Left renal pelvis (tissue), 4 donors: ENCODE measurements at places on chromosomes 2 and 18. TPM values are rescaled to one million over a fixed set of nuclear protein-coding genes. Genes with fewer than 3 reads are reported as not detected.

DNA sequence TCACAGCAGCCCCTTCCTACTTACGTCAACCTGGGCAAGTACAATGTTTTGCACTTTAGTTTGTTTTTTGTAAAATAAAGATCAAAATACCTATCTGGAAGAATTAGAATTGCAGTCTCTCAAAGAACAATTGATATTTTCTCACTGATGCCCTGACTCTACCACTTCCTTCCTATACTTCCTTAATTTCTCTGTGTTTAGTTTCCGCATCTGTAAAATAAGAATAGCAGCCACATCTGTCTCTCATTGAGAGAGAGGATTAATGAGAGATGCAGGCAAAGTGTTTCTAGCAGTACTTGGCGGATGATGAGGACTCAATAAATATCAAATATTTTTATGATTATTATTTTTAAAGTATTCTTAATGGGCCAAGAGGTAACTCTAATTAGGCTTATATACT, 122.6 kb upstream of the PIEZO2 start:
- DNase-seq = no peak

GRCh38 chr2:241410739-241411176, 54.7 kb downstream of the FARP2 start:
- DNase-seq = no peak

GRCh38 chr2:45860136-45861121, 209.0 kb downstream of the PRKCE start:
- DNase-seq = peak; percentile 35

DNA sequence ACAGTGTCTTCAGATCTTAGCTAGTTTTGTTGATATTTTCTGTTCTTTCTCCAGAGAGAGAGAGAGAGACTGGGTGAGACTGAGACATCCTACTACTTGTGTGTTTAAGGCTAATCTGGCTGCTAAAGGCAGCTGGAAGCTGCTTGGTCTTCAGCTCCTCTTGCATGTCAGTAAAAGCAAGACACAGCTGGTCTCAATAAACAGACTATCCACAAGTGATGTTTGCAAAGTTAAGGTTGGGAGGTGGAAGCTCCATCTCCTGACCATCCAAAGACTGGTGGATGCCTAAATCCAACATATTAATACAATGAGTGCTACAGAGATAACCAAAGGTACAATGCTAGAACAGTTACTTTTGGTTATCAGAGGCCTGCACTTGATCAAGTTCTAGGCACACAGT, 17.8 kb downstream of the ERFE start:
- DNase-seq = no peak

DNA sequence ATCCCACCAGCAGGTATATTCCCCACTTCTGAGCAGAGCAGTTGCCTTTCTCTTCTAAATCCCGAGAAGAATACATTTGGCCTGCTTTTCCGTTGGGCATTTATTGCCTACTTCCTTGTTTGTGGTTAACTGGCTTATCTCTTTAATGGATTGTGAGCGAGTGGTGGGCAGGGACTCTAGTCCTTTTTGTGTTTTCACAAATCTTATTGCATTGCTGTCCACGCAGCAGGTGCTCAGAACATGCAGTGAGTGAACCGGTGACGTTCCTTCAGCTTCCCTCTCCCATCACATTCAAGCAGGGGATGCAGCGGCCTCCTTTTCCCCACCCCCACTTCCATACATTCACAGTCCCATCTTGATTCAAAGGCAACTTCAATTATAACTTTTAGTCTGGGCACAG, 28.9 kb upstream of the GAREM2 start:
- DNase-seq = no peak

- no peak for DNase-seq
These were observed 50.0 kb upstream of the OTOF start for GRCh38 chr2:26527726-26528585.

- DNase-seq = no peak
These were observed 117.8 kb downstream of the ATL2 start for GRCh38 chr2:38259311-38259710.

DNA sequence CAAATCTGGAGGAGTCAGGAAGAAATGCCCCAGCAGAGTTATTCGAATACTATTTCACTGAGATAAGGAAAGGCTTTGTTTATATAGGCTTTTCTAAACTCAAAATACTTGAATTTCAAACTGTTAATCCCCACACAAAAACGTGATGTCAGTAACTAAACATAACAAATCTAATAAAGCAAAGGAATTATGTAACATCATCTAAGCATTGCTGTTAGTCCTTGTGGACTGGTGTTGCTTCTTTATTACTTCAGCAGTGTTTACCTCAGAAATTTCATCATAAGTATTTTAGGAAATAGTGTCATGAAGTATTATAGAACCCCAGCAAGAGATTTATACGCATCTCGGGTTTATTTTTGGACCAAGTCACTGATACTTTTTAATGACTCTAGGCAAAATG, 19.7 kb upstream of the SANBR start:
- no peak for DNase-seq

- DNase-seq = no peak
These were observed 132.0 kb upstream of the MYCN start for GRCh38 chr2:15808204-15808910.

- no peak for DNase-seq
These were observed 16.3 kb upstream of the RMND5A start for GRCh38 chr2:86703704-86704361.

DNA sequence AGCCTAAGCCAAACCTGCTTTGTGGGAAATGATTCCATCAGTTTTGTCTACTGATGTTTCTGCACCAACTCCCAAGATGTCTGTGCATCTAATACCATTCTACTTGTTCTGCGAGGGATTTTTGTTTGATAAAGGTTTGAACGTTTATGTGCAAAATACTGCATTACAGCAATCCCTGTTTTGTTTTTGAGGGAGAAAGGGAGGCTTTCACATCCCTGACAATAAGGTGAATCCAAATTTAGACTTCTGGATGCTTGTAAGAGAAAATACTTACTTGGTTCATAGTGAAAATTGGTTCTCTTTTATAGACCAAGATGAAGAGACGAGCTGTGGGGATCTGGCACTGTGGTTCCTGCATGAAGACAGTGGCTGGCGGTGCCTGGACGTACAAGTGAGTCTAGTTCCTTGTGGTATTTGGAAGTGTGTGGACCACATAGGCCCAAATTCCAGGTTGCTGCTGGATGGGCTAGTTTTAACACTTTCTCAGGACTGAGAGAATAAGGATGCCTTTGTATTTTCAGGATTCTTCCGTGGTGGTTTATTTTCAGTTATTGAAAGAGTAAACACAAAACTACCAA, 1.1 kb downstream of the RPL37A start:
- DNase-seq = no peak

- no peak for DNase-seq
These were observed 68.1 kb downstream of the OLA1 start for GRCh38 chr2:174180165-174180724.

DNA sequence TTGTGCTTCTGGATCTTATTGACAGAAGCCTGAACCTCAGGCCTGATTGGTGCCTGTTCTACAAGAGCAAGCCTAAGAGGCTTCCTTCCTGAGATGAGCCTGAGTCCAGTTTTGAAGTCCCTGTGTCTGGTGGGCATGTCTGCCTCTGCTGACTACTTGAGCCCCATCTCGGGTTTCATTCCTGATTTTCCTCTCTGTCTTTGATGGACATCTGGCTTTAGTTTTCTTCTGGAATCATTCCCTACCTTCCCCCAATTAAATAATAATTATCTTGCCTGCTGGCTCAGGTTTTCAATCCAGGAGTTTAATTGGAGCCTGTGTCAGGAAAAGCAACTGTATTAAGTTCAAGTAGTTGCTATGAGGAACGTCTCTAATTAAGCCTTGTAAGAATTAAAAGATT, 135.5 kb upstream of the MC4R start:
- DNase-seq = no peak

GRCh38 chr18:34993289-34993688, 47.9 kb upstream of the MAPRE2 start:
- no peak for DNase-seq

DNA sequence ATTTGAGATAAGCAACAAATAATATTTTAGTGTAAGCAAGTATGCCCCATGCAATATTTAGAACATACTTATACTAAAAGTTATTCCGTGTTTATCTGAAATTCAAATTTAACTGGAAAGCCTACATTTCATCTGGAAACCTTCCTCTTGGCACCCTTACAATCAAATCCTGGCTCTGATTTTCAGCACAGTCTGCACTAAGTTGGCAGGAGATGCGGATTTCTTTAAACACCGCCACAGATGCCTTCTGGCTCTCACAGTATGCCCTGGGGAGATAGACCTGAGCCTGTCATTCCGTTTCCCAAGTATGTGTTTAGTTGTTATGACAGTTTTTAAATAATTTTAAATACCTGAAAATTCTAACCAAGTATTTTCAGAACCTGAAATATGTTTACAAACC, 7.3 kb upstream of the MLPH start:
- DNase-seq = no peak

DNA sequence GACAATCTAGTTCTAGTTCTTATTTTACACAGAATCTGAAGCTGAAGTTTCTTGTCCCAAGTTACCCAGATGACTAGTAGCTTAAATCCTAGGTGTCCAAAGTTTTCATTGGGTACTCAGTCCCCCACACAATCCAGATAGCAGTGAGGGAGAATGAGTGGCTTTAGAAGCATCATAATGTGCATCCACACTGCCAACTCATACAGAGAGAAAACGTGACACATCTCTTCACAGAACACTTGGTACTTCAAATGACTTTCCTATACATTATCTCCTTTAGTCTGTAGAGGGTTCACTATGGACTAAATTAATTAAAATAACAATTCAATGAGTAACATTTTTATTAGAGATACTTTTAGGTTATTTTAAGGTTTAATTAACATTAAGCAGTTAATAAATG, 45.2 kb downstream of the STRADB start:
- no peak for DNase-seq

DNA sequence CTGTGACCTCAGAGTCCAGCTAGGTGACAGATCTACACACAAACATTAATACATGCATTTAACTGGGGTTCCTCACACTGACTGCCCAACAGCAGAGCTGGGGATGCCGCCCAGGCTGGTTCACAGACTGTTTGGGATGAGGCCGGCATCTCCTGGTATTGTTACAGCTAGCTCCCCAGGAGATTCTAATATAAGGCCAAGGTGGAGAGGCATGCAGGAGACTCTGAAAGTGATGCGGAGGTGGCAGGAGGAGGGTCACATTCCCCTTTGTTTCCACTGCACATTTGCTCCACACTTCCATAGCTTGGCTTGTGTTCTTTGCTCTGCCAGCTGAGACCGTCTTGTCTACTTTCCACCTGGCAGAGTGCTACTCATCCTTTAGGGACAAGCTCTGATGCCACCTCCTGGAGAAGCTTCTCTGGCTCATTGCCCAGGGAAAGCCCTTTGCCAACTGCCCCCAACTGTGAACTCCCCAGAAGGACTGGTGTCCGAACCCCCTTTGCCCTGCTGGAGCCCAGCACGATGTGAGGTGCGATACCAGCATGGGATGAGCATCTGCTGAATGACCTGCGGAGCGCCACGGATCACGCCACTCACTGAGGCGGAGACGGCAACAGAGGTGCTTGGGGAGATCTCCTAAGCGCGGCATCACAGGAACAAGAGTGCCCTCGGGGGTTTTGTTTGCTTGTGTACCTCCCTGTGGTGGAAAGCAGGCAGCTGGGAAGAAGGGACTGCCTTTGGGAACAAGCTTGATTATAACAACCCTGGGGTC, 88.8 kb downstream of the UXS1 start:
- no peak for DNase-seq

- no peak for DNase-seq
These were observed 153.0 kb upstream of the ITGA4 start for GRCh38 chr2:181304011-181304844.

- DNase-seq = no peak
These were observed 1.5 kb downstream of the TET3 start for GRCh38 chr2:73986085-73986681.

- DNase-seq = no peak
These were observed 10.5 kb downstream of the VIT start for GRCh38 chr2:36707050-36707449.

- no peak for DNase-seq
These were observed 50.7 kb downstream of the SLC14A2 start for GRCh38 chr18:45666006-45666405.

- DNase-seq = no peak
These were observed 137.2 kb downstream of the FTCDNL1 start for GRCh38 chr2:199713746-199714145.

DNA sequence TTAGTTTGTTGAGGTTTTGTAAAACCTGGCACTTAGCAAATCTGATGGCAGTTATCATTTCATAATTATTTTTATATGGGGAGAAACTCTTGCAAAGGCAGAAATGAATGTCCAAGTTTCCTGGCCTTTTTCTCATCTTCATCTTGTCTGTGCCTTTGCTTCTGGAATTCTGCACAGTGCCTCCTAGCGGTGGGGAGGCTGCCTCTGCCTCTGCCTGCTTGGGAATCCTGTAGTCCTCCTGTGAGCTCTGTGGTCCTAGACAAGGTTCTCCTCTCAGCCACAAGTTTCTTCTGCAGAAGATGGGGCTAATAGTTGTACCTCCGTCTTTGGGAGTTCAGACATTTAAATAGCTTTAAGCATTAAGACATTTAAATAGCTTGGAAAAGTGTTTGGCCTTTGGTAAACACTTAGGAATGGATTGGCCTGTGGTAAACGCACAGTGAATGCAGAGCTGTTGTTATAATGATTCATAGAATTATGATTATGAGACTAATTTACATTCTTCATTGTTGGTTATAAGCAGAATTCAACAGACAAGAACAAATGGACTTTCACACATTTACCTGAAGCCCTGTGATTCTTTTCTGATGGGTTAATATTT, 101.2 kb downstream of the ZNF236 start:
- no peak for DNase-seq

GRCh38 chr2:162839419-162839818, 852 bp upstream of the KCNH7 start:
- DNase-seq = no peak

GRCh38 chr18:3162181-3162580, 57.6 kb downstream of the MYOM1 start:
- no peak for DNase-seq

The GAL3ST2 gene
- polyA plus RNA-seq = 0.40 TPM

The GPD2 gene
- polyA plus RNA-seq = 23.5 TPM

The IL37 gene
- not detected for polyA plus RNA-seq

The NOP58 gene
- 110 TPM for polyA plus RNA-seq

The TMEM200C gene
- 1.6 TPM for polyA plus RNA-seq

The ARHGAP15 gene
- 3.4 TPM for polyA plus RNA-seq

The GATA6 gene
- polyA plus RNA-seq = 13.5 TPM

The SERPINB3 gene
- not detected for polyA plus RNA-seq

The SCYGR2 gene
- polyA plus RNA-seq = not detected
